Fibroblast of mammary gland (primary cell): ENCODE measurements at places on chromosomes 2 and 18.

GRCh38 chr2:215361211-215361875 is 49.5 kb downstream of the ATIC start:
- DNase-seq, result peak; percentile 52

DNA sequence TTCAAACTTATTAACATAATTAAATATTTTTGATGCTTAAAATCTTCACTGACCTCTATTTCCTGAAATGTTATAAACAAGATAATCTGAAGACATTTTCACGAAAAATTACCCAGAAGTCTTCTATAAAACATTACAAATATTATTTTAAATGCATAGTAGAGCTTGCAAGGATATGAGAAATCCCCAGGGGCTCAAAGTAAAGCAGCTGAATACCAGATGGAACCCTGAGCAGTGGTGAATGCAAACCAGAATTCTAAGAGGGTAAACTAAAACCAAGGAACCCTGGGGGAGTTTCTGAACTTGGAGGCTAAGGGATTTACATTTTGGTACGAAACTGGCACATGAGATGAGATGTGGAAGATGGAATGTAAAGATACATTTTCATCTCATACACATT is 83.6 kb downstream of the FSHR start:
- DNase-seq, result no peak

- DNase-seq, result no peak
Measured at GRCh38 chr2:239559417-239560261, 158.8 kb upstream of the HDAC4 start.

- no peak for DNase-seq
Measured at GRCh38 chr2:217886091-217886490, 116.7 kb downstream of the TNS1 start.

DNA sequence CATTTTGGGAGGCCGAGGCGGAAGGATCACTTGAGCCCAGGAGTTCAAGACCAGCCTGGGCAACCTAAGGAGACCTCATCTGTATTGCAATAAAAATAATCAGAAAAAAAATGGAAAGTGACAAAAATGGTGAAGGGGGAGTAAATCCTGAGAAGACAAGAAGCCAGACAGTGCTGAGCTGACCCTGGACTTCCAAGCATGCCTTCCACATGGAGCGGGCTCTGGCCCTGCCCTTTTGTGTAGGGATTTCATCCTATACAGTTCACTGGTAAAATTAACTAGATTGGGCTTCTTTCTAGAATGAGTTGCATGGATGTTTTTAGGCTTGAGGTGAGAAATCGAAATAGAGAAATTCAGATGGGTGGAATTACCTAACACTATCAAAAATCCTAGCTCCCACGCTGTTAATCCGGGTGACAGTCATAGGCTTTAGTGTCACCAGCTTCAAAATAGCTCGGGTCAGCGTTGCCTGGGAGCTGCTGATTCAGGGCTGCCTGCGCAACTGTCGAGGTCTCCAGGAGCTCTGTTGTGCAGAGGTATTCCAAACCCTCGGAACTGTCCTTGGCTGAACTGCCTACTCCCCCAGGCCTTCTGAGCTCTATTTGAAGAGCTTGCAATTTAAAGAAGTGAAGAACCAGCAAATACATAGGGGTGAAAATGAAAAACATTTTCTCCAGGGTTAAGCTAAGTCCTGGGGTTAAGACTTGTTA is 21.5 kb upstream of the ZNF532 start:
- DNase-seq, result no peak

- DNase-seq, result no peak
Measured at GRCh38 chr2:158655628-158656027, 139.5 kb upstream of the DAPL1 start.

DNA sequence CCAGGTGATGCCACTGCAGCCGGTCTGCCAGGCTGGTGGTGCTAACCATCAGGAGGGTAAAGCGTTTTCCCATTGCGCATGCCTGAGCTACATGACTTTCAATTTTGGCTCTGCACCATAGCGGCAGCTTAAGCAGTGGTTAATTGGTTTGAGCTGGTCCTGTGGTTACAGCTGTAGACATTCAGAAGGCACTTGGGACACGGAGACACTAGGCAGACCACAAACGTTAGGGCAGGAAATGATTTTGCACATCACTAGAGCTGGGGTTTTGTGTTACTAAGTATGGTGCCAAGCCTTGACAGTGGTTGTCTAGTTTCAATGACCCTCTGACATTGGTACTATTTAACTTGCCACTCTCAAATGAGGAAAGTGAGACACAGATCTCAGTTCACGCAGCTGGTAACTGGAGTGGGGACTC is 28.9 kb upstream of the CNOT11 start:
- DNase-seq, result no peak

- DNase-seq, result peak; percentile 60
Measured at GRCh38 chr2:186862869-186863709, 14.1 kb upstream of the ZSWIM2 start.

DNA sequence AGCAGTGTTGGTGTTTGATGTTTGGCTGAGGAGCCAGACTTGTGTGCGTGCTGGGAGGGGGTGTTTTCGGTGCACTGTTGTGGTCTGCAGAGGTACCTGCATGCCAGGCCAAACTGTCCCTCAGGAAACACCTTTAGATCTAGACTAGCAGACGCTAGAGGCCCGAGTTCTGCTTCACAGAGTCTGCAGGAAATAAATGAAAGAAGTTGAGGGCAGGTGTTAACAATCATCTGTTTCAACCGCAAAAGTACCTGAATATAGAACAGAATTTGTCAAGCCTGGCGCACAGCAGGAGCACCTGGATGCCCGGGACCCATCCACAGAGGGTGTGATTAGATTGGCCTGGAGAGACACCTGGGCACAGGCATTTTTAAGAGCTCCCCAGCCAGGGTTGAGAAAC is 40.5 kb upstream of the REL start:
- no peak for DNase-seq

DNA sequence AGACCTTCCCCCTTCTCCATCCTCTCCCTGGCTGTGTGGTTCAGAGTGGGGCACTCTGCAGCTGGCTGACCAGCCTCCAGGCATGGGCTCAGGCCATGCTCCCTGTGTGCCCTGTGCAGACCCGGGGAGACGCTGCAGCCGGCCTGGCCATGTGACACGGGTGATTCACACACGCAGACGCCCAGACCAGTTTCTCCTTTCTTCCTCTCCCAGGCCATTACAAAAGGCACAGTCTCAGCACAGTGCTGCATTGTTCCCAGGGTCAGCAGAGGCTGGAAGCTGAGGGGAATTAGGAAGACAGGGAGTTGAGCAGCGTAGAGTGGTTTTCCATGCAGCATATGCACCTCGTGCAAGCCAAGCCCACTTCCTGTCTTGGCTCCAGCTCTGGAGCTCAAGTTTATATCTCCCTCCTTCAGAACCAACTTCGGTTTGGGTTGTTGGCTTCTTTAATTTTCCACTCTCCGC is 288.5 kb downstream of the TNS1 start:
- no peak for DNase-seq

DNA sequence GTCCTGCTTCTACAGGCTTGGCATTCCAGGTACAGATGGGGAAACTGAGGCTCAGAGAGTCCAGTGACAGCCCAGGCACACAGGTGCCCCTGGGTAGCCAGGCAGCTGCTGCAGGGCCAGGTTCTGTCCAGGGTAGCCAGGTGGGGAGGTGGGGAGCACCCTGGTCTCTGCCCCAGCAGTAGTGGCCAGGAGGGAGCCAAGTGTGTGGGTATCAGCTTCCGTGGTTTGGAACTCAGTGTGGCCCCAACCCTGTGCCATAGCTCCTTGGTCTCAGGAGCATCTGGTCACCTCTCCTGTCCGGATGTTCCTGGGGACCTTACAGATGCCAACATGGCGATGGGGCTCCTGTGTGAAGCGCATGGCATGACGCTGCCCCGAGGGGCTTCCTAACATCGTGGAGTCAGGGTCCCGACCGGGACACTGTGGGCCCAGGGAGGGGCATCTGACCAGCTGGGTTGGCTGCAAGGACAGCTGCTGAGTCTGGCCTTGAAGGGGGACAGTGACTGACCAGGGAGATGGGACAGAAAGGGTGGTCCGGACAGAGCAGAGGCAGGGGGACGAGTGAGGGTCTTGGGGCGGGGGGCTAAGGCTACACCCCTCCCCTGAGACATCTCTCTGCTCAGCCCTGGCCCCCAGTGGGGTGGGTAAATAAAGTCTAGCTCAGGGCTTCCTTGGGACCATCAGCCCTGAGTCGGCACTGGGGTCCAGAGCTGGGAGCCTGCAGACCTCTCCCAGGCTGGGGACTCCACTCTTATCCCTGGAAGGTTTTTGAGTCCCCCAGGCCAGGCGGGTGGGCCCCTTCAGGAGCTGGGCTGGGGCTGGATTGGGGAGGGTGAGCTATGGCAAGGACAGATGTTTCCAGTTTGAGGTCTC is 76.0 kb upstream of the SMAD7 start:
- no peak for DNase-seq

DNA sequence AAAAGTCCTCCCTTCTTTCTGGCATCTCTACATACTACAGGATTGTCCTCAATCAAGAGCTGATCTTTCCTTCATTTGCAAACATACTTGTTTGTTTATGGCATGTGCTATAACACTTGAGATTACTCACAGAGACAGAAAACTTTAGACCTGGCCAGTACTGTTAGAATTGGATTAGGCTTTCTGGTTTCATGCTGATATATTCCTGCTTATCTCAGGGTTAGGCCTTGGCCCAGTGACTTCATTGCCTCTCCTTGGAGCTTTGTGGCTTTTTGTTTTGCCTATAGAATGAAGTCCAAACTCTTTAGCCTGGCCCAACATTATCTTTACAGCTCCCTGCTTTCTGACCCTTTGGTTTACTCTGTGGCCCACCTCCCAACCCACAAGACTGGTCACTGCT is 363.3 kb downstream of the ALK start:
- no peak for DNase-seq

- DNase-seq, result no peak
Measured at GRCh38 chr2:109549016-109549590, 64.7 kb downstream of the SEPTIN10 start.
